ENCODE measurements at places on chromosomes 2 and 18.

DNA sequence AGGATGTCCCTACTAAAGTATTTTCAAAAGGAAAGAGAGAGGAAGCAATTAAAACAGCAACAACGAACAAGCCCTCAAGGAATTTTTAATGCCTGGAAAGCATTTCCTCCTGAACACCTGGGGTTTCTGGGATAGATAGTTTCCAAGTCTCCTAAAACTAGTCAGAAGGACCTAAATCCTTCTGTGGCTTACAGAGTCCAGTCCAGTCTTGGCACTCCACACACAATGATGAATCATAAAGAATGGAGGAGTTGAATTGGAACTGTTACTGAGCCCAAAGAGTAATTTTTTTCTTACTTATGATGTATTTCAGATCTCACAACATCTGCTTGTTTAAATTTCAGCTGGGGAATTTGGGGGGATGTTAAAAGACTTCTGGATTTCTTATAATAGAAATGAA, 144.6 kb upstream of the SETBP1 start:
- no peak for DNase-seq

DNA sequence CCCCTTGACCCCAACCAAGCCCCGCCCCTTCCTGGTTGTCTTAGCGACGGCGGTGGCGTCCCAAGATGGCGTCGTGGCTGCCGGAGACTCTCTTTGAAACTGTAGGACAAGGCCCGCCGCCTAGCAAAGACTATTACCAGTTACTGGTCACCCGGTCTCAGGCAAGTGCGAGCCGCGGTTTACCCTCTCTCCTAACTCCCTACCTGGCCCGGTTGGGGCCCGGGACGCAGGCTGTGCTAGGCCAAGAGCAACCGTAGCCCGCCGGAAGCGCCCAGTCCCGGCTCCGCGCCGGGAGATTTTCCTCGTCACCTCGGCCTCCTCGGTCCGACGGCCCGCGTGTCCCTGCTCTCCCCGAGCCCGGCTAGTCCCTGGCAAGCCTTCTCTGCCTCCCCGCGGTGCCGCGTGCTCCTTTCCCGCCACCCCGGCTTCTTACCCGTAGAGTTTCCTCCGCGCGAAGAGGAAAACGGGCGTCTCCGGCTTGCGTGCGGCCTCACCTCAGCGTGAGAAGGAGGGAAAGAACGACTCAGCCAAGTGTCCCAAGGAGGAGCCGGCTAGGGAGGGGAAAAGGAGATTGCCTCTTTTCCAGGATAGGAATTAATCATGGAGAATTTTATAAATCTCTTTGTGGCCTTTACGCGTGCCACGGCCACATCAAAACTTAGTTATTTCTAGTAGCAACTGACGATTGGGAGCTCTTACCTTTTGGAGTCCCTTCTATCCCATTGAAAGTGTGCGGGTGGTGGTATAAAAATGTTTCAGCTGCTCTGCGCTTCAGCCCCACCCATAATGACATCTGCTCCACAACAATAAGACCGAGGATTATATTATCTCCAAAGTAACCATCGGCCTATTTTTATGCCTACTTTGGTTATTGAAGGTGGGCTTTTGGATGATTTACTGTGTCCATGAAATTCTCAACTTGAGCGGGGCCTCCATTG, at the start of gene FBXO36:
Gene FBXO36, plus strand, starts transcription at position 55 of the 938 bp plus-strand sequence. Its CDS starts 11 bp downstream, at position 66.
- peak; percentile 81 for DNase-seq

GRCh38 chr2:234808907-234809306, 142.9 kb upstream of the SH3BP4 start:
- DNase-seq = no peak

GRCh38 chr2:172465417-172466334, 38.3 kb downstream of the ITGA6 start:
- peak; percentile 48 for DNase-seq

GRCh38 chr18:28650860-28651259, 473.9 kb upstream of the CDH2 start:
- DNase-seq = no peak

- no peak for DNase-seq
Observed at GRCh38 chr18:37565101-37565976, at the start of gene CELF4. CELF4 (minus strand) TSS chr18:37565798.

GRCh38 chr2:120828829-120829632, 93.4 kb downstream of the GLI2 start:
- DNase-seq = no peak

- no peak for DNase-seq
Observed at GRCh38 chr2:178450524-178450773, 526 bp downstream of the PRKRA start.

DNA sequence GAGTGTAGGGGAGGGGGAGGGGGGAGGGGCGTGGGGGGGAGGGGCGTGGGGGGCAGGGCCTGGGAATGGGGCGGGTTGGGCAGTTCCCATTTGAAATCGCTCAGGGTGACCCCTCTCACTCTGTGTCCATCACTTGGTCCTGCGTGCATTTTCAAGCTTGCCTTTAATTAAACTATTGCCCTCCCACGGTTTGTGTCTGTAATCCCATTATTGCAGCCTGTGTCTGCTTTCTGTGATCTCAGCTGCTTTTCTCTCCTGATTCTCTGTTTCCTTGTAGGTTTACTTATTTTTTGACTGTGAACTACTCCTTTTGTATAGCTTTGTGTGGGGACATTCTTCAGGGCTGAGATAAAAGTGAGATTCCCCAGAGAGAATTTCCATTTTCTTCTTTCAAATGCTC, 1.3 kb downstream of the DCDC2C start:
- no peak for DNase-seq

GRCh38 chr2:224029876-224030275, 9.2 kb downstream of the SERPINE2 start:
- no peak for DNase-seq

DNA sequence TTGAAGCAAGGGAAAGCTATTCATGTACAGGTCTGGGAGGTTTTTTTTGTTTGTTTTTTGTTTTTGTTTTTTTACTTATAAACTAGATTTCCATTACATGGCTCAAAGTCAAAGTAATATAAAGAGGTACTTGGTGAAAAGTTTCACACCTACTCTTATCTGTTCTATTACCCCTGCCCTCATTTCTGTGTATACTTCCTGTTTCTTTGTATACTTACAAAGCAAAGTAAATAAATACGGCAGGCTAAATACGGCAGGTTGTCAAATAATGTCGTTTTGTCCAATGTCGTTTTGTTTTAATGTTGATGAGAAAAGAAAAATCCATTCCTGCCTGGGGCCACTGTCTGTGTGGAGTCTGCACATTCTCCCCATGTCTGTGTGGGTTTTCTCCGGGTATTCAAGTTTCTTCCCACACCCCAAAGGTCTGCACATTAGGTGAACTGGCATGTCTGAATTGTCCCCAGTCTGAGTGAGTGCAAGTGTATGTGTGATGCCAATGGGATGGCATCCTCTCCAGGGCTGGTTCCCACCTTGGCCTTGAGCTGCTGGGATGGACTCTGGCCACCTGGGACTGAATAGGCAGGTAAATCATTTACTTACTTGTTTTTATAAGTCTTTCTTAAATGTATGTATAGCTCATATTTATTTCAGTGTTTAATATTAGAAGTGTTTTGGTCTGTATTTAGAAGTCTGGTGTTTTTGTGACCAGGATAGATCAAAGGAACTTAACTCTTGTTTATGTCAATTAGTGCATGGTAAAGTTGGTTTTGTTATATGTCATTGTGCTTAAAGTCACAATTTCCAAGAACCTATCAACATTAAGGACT, 13.4 kb downstream of the STAMBP start:
- DNase-seq = no peak

GRCh38 chr2:12303181-12304030, 413.3 kb upstream of the TRIB2 start:
- DNase-seq = no peak

DNA sequence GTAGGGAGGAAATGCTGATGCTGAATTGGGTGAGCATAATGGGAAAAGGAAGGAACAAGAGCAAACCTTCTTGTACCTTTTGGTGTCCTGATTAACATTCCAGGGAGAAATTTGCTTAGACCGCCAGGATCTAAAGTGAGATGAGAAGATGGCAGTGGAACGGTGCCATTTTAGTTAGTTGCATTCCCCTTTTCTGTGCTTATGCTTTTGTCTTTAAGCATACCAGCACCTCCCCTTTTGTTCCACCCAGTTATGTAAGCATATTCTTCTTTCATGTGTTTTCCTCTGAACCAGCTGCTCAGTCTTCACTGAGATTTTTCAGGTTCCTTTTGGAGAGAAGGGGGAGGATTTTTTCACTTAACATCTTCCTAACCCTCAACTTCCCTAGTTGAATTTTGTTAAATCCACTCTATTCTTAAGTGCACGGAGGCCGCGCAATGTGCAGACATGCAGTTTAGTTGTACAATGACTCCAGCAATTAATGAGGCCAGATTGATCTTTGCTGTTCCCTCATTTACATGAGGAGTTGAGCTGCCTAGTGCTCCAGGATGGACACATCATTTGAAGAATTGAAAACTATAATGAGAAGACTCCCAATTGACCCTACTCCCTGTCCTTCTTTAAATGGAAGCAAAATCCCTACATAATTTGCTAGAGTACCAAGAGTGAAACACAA, 73.9 kb downstream of the MAP4K4 start:
- DNase-seq = no peak

- DNase-seq = no peak
Observed at GRCh38 chr2:142445023-142445422, 314.2 kb upstream of the LRP1B start.

DNA sequence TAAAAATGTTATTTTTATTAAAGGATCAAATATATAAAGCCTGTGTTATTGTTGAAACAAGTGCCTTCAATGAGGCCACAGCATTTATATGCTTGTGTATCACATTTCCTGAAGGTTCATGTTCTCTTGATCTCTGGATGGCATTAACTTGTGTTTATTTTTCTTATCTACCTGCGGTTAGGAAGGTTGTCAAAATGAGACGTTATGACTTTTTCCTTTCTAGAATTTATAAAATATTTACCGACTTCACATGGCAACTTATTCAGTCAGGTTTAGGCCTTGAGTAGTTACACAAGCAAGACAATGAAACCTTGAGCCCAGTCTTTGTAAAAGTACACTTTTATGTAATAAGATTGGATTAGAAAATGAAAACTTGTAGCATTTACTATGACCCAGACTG, 196.4 kb upstream of the ACVR2A start:
- no peak for DNase-seq

DNA sequence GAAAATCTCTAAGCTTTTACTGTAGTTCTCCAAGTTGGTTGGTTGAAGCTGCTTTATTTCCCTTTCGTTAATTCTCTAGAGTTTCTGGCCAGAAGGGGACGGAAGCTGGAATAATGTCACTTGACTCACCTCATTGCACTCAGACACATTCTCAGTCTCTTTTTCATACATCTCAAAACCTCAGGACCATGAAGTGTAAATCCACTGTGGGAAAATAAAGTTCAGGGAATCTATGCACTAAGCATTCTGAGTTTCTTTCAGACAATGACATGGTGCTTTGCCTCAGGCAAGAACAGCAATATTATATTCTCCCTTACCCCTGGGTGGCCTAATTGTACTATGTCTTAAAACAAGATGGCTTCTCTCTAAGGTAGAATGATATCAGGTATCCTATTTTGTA, 167.8 kb downstream of the PRPF40A start:
- DNase-seq = no peak

GRCh38 chr2:43196768-43197587, 29.4 kb downstream of the ZFP36L2 start:
- no peak for DNase-seq

DNA sequence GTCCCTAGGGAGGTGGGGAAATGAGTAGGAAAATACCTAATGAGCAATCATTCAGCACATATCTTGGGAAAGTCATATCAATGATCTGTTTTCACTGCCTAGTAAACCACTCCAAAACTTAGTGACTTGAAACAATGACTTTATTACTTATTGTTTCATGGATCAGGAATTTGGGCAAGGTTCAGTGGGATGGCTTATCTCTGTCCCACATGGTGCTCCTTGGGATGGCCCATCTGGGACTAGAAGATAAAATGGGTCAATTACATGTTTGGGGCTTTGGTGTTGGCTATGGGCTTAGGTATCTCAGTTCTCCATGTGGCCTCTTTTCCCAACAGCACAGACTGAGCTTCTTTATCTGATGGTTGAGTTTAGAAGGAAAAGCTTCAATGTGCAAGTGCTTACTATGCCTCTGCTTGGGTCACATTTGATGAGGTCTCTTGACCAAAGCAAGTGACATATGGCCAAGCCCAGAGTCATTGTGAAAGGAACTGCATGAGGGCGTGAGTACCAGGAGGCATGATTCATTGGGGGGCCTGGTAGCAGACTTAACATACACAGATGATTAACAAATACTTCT, 218.1 kb upstream of the TNP1 start:
- no peak for DNase-seq

DNA sequence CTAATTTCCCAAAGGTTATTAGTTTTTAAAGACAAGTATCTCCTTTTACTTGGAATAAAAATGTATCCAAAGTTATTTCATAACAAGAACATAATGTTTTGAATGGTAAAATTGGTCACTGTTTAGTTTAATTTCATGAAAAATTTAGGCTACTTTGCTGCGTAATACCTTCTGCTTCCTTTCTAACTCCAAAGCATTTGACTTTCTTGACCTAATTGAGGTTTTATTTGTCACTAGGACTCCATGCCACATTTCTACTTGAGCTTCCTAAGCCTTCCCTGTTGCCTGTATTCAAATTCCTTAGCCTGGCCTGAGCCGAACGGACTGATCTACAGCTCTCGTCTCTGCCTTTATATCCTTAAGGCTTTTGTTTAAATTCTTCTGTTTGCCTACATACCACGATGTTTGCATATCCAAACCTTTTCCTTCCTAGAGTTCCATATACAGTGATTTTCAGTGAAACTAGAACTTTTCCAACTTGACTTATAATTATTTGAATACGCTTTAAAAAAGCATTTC, 25.1 kb downstream of the ARMC9 start:
- no peak for DNase-seq

DNA sequence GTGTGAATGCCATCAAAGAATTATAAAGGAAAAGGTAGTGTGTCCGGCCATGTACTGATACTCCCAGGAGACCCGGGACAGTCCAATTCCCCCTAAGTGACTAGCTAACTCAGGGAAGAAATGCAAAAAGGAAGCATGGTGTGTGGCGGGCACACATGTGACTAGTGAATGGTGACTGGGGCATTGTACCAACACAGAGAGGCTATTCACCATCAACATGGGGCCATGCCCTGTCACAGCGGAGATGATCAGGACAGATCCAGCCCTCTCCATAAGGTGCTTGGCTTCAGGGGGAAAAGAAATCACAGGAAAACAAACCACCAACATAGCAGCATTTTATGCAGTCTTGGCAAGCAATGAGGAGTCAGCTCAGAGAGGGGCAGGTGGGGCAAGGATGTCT, 34.3 kb downstream of the FAM168B start:
- DNase-seq = no peak

GRCh38 chr18:79545255-79545654, 134.3 kb upstream of the CTDP1 start:
- DNase-seq = no peak

DNA sequence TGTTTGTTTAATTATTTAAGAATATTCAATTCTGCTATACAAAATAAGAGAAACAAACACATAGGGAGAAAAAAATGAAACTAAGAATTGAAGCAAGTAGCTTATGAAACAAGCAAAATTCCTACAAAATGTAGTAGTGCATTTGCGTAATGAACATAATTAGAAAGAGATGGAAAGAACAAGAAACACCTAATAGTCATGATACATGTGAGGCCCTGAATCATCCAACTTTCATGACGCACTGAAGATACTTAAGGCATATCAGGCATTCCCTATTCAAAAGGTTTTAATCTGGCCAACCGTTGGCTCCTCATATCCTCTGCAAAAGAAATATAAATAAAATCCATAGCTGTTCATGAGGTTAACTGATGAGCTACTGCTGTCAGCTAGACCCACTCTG, 14.5 kb upstream of the NAB1 start:
- DNase-seq = no peak

All from stimulated activated CD8-positive, alpha-beta memory T cell treated with anti-CD3 and anti-CD28 coated beads, Interleukin-2, amount 100 ng/mL, for 1 hour (primary cell).